Calu3 (cell line): ENCODE measurements at places on chromosomes 13 and 19. TPM values are rescaled to one million over a fixed set of nuclear protein-coding genes. Genes with fewer than 3 reads are reported as not detected.
A peak's percentile ranks its signal among the peaks of the same experiment; 100 is the strongest.

PALM3 gene
- total RNA-seq = 21.4 and 27.0 TPM in 2 replicates

MAP4K1 gene
- total RNA-seq = 1.2 TPM in 1 of 2 replicates, not detected in the other

ZNF507 gene
- total RNA-seq = 31.5 and 34.0 TPM in 2 replicates

SIAH3 gene
- total RNA-seq = not detected in 2 replicates

KASH5 gene
- not detected in 2 replicates for total RNA-seq

- no peak overlapping the region for H3K4me3 ChIP-seq
- no peaks in the 10 kb centered on the region for H3K4me1 ChIP-seq
- no peak for DNase-seq
Measured at GRCh38 chr13:110304256-110304655, 2.7 kb downstream of the COL4A1 start.

DNA sequence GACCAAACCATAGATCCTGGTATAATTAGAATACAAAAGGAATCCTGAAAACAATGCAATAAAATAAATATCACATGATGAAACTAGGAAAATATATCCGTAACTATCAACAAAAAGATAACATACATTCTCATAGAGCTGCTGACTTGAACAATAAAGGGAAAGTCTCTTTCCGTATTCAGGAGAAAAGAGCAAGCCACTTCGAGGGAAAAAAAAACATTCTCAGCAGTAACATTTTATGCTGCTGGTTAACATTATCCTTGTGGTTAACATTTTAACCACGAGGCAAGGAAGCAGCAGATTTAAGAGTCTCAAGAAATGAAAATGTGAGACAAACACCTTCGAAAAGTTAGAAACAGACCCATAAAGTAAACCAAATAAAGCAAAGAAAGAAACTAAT is 25.8 kb downstream of the NALCN start:
- H3K27me3 ChIP-seq = no peaks in the 10 kb centered on the region
- H3K36me3 ChIP-seq = no peaks in the 10 kb centered on the region
- H3K4me3 ChIP-seq = no peak overlapping the region
- DNase-seq = no peak
- no peak overlapping the region for H3K27ac ChIP-seq

GRCh38 chr13:97341135-97341534 is 92.8 kb upstream of the RAP2A start:
- DNase-seq = no peak
- H3K4me3 ChIP-seq = peak overlapping the region; percentile 30
- H3K36me3 ChIP-seq = peaks cover 7% of the 10 kb centered on the region
- no peak overlapping the region for H3K27ac ChIP-seq
- H3K4me1 ChIP-seq = peaks cover 5% of the 10 kb centered on the region
- no peaks in the 10 kb centered on the region for H3K27me3 ChIP-seq

DNA sequence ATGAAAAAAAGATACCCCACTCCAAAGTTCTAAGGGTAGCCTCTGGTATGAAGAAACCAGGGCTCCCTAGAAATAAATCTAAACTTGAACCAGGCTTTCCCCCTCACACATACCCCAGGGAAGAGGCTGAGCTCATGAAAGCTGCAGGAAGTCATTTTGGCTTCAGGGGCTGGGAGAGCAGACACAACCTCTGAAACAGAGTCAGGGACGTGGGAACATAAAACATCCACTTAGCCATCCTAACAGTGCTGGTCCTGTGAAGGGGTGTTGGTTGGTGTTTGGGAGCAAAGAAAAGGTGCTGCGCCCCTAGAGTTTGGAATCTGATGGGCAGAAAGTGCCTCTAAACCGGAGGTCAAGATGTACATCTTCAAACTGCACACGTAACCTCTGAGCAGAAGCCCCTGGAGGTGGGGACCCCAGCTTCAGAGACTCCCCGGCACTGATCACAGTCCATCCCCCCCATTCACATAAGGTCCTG is 15.8 kb downstream of the RAB3D start:
- no peaks in the 10 kb centered on the region for H3K36me3 ChIP-seq
- H3K4me3 ChIP-seq = no peak overlapping the region
- no peaks in the 10 kb centered on the region for H3K27me3 ChIP-seq

- H3K36me3 ChIP-seq = peaks cover 5% of the 10 kb centered on the region
- no peaks in the 10 kb centered on the region for H3K27me3 ChIP-seq
- DNase-seq = no peak
- no peak overlapping the region for H3K4me3 ChIP-seq
Measured at GRCh38 chr13:109152941-109153340, 523.5 kb downstream of the MYO16 start.

GRCh38 chr13:28820099-28821051 is at the start of gene MTUS2:
Gene MTUS2 (plus strand): TSS chr13:28820339.
- H3K4me1 ChIP-seq = no peaks in the 10 kb centered on the region
- peaks cover 67% of the 10 kb centered on the region for H3K27me3 ChIP-seq
- H3K4me3 ChIP-seq = peak within 1 kb of the TSS; percentile 64

GRCh38 chr13:112752711-112753541 is 63.1 kb downstream of the ATP11A start:
- no peak for DNase-seq
- no peaks in the 10 kb centered on the region for H3K27me3 ChIP-seq
- H3K4me1 ChIP-seq = no peaks in the 10 kb centered on the region
- H3K36me3 ChIP-seq = no peaks in the 10 kb centered on the region
- no peak overlapping the region for H3K4me3 ChIP-seq

GRCh38 chr13:77535448-77535847 is at the start of gene SCEL:
Gene SCEL (plus strand): TSS chr13:77535706. CDS start chr13:77555876, 20,170 bp downstream.
- peak within 1 kb of the TSS; percentile 63 for H3K27ac ChIP-seq
- H3K27me3 ChIP-seq = no peaks in the 10 kb centered on the region
- H3K4me3 ChIP-seq = peak within 1 kb of the TSS; percentile 60
- H3K4me1 ChIP-seq = peaks cover 5% of the 10 kb centered on the region

DNA sequence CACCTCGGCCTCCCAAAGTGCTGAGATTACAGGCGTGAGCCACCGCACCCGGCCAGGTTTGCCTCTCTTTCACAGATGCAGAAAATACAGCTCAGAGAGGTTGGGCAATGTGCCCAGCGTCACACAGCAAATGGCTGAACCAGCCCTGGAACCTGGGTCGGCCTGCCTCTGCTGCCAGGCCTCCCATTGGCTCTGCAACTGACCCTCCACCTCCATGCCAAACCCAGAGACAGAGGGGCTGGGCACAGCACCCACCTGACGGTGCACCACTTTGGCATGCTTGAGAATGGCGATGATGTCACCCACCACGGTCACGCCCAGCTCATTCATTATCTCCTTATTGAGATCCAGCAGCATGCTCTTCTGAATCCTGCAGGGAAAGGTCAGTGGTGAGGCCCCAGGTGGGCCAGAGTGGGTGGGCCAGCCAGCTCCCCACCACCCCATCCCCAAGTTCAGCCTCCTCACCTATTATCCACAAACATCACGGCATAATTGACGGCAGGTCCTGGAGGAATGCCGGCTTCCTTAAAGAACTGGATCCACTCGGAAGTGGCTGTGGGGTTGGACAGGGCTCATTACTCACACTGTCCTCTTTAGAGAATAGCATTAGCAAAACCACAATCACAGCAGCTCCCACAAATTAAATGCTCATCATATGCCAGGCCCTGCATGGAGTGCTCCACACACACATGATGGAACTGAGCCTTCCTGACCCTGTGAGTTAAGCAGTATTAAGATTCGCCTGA is 12.2 kb downstream of the C19orf47 start:
- peaks cover 18% of the 10 kb centered on the region for H3K36me3 ChIP-seq
- DNase-seq = no peak
- H3K27me3 ChIP-seq = no peaks in the 10 kb centered on the region
- H3K4me3 ChIP-seq = no peak overlapping the region

- no peaks in the 10 kb centered on the region for H3K4me1 ChIP-seq
- H3K27me3 ChIP-seq = no peaks in the 10 kb centered on the region
- no peak for DNase-seq
- no peaks in the 10 kb centered on the region for H3K36me3 ChIP-seq
- H3K27ac ChIP-seq = no peak overlapping the region
Measured at GRCh38 chr13:34803756-34804155, 138.3 kb upstream of the NBEA start.

DNA sequence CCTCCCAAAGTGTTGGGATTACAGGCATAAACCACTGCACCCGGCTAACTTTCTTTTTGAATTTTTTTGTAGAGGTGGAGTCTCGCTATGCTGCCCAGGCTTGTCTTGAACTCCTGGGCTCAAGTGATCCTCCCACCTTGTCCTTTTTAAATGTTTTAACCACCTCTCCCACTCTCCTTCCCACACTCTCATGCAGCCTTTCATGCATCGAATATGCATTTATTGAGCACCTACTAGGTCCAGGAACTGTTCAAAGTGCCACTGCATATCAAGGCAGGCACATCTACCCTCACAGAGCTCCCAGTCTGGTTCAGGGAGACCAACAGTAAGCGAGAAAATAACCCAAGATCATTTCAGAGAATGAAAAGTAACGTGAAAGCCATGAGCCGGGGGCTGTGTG is 1.2 kb downstream of the TICAM1 start:
- peak overlapping the region; percentile 85 for H3K27ac ChIP-seq
- DNase-seq = no peak
- H3K36me3 ChIP-seq = peaks cover 30% of the 10 kb centered on the region
- H3K4me3 ChIP-seq = peak overlapping the region; percentile 80

GRCh38 chr13:92640936-92641335 is 585.7 kb upstream of the GPC6 start:
- no peaks in the 10 kb centered on the region for H3K36me3 ChIP-seq
- DNase-seq = no peak
- no peaks in the 10 kb centered on the region for H3K4me1 ChIP-seq
- no peak overlapping the region for H3K4me3 ChIP-seq
- H3K27me3 ChIP-seq = no peaks in the 10 kb centered on the region
- H3K27ac ChIP-seq = no peak overlapping the region
